Upper lobe of left lung (tissue), 6 donors: ENCODE measurements at places on chromosomes 2 and 18.
A peak's percentile ranks its signal among the peaks of the same experiment; 100 is the strongest.

GRCh38 chr2:114294741-114295140, 147.7 kb upstream of the DPP10 start:
- no peak for DNase-seq

- DNase-seq, result no peak
These were observed 84.3 kb downstream of the FAM168B start for GRCh38 chr2:131008967-131009366.

- DNase-seq, result no peak
These were observed 59.8 kb downstream of the MEMO1 start for GRCh38 chr2:31950946-31951562.

GRCh38 chr18:49630246-49630699, 68.4 kb downstream of the LIPG start:
- DNase-seq, result no peak

GRCh38 chr2:36255863-36256262, 99.7 kb upstream of the CRIM1 start:
- no peak for DNase-seq

GRCh38 chr18:31931163-31931885, 11.6 kb downstream of the TRAPPC8 start:
- DNase-seq, result no peak

DNA sequence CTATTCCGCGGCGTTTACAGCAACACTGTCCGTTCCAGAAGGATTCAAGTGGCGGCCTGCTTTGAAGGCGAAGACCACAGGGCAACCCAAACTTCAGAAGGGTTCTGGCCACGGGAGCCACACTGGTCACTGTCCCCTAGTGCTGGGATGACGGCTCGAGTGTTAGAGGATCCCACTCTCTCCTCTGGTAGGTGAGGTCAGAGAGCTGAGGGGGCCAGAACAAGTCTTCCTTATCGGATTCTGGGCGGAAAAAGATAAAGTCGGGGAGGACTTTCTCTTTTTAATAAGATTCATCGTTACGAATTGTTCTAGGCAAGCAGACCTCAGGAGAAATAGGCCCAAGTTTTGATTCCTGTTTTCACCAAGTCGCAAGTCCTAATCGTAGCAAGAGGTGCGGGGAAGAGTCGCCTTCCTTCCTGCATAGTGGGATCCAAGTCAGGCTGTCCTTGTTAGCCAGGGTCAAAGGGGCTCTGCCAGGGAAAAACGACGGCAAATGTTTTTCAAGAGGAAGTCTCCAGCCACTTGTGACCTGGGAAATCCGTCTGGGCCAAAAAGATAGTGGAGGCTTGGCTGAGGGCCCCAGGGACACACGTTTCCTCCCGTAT, 864 bp upstream of the MYL12A start:
- peak; percentile 52 for DNase-seq

GRCh38 chr2:204325468-204325867, 219.8 kb upstream of the PARD3B start:
- no peak for DNase-seq

DNA sequence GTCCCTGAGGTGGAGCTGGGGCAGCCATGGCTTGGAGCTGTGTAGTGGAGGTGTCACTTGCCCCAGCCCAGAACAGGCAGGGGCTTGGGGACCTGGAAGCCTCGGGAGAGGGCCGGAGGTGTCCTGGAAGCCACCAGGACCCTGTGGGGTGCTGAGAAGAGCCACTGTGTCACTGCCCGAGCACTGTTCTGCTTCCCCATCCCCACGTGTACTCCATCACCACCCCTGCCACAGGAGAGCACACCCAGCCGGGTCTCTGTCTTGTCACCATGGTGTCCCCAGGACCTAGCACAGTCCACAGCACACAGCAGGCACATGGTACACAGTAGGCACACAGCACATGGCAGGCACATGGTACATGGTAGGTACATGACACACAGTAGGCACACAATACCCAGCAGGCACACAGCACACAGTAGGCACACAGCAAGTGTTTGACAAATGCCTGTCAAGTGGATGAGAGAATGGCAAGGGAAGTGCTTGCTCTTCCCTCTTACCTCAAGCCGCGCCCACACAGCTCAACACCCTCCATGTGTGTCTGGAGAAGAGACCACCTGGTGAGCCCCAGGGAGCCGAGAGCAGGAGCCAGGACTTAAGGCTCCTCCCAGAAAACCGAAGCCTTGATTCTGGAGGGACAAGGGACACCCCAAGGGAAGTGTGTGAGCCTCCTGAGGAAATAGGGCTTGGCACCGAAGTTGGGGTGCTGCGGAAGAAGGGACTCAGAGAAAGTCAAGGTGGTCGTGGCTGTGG, 13.3 kb downstream of the MBP start:
- peak; percentile 19 for DNase-seq

DNA sequence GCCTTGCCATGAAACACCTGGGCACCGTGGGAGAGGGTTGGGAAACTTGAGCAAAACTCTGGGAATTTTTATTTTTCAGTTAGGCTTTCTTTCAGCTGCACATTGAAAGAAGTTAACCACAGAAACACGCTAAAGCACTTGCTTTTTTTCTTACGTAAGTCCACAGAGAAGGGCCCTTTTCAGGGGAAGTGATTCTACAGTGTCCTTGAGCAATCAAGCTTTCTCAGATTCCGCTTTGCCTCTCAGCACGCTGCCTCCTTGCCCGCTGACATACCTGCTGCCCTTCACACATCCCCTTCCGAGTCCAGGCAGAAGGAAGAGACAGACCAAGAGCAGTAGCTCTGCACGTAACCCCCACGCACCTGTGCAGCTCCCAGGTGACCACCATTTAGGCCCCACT, 135.5 kb upstream of the MYT1L start:
- no peak for DNase-seq

DNA sequence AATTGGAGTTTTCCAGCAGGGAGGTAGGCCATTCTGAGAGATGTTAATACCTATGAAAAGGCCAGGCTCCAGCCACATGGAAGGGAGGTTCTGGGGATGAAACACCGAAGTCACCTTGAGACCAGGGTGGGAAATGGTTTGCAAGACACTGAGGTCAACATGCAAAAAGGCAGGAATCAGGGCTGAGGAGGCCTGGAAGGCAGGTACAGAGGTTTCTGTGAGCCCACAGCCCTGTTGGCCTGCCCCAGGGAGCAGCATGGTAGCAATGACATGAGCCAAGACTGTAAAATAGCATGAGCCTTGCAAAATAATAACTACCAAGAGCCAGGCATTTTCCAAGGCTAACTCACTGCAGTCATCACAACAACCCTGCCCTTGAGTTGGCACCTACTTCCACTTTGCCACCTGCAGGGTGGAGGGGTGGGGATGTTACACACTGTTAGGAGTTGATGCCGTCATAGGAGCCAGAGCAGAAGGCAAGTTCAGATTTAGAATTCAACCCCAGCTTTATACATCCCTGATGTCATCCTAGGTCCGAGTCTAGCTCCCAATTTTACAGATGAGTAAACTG, 61.3 kb downstream of the ZBTB7C start:
- DNase-seq, result no peak

DNA sequence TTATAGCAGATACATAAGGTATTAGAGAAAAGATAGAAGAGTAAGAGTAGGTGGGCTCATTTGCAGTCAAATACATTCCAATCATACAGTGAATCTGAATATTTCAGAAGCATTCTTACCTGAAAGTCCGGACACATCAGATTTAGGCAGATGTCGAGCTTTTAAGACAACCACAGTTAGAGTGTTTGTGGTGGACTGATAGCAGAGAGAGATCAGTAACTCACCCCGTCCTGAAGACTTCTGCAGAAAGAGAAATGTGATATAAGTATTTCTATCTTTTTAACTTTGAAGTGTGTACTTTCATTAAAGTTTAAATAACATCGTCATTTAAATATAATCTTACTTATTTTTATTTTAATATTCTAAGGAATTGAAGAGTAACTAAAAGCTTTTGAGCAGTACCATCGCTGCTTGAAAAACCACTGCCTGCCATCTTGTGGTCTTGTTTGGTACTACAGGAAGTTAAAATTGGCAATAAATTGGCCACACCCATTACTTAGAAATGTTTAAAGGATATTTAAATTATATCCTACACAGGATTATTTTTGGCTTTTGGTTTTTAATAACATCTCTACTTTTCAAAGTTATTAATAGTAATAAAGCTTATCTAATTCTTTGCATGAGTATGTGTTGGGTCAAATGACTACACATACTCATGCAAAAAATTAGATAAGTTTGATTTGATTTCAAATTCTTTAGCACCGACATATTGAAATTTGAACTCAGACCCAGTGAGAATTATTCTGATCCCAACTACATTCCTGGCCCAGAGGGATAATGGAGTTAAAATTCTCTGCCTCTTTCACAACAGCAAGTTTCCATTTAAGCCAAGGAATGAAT, 5.5 kb downstream of the SYT4 start:
- no peak for DNase-seq

- DNase-seq, result peak; percentile 30
These were observed 214.8 kb downstream of the SP3 start for GRCh38 chr2:173750353-173750801.

GRCh38 chr2:10305715-10306114, 3.0 kb downstream of the HPCAL1 start:
- no peak for DNase-seq

GRCh38 chr18:59957957-59958356, 58.2 kb downstream of the PMAIP1 start:
- DNase-seq, result no peak

- no peak for DNase-seq
These were observed 272.7 kb downstream of the CD226 start for GRCh38 chr18:69674966-69675365.

- no peak for DNase-seq
These were observed 183.0 kb downstream of the PHLPP1 start for GRCh38 chr18:62898359-62898758.

DNA sequence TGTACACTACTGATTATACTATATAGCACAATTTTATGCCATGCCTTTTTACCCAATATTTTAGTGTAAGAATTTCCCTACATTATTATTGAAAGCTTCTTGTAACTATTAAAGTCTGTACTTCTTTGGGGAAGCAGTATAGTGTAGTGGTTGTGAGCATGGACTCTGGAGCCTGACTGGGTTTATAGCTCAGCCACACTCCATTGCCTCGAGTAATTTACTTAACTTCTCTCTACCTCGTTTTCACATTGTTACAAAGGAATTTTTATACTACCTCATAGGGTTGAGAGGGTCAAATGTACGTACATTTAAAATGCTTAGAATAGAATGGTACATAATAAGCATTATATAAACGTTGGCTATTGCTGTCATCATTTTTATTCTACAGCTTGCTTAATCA, 139.2 kb downstream of the UBR3 start:
- no peak for DNase-seq

DNA sequence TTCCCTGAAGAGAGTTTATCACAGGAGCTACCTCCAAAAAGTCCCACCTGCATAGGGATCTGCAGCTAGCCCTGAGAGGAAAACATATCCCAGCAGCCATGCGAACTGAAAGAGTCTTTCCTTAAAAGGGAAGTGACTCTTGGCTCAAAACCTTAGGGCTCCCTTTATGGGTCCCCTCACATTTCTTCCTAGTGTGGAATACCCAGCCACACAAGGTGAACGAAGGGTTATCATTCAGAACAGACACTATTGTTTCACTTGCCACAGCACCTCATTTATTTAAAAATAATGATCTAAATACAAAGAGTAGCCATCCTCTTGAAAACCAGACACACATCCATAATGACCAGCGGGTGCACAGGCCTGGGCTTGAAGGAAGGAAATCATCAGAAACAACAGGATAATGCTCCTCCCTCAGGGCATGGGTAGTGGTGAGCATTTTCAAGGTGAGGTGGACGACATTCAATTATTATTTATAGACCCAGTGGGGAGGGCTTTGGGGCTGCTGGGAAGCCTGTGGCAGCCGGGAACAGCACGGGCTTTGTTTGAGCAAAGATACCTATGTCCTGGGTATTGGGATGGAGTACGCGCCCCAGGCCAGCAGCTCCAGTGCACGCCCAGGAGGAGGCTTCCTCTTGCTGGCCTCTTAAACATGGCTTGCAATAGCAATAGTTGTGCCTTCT, 119.0 kb upstream of the ITGA6 start:
- DNase-seq, result no peak
